ENCODE measurements at places on chromosomes 4 and X.

- no peak for DNase-seq
Observed at GRCh38 chr4:165477799-165478198, 99.0 kb downstream of the CPE start.

- no peak for DNase-seq
Observed at GRCh38 chrX:106742805-106743204, 16.3 kb downstream of the RNF128 start.

- peak; percentile 87 for DNase-seq
Observed at GRCh38 chr4:155722816-155723499, 35.9 kb upstream of the GUCY1B1 start.

GRCh38 chr4:6420972-6421371 lies 51.4 kb downstream of the PPP2R2C start:
- no peak for DNase-seq

GRCh38 chr4:56198265-56198664 lies 189.0 kb downstream of the AASDH start:
- DNase-seq = no peak

DNA sequence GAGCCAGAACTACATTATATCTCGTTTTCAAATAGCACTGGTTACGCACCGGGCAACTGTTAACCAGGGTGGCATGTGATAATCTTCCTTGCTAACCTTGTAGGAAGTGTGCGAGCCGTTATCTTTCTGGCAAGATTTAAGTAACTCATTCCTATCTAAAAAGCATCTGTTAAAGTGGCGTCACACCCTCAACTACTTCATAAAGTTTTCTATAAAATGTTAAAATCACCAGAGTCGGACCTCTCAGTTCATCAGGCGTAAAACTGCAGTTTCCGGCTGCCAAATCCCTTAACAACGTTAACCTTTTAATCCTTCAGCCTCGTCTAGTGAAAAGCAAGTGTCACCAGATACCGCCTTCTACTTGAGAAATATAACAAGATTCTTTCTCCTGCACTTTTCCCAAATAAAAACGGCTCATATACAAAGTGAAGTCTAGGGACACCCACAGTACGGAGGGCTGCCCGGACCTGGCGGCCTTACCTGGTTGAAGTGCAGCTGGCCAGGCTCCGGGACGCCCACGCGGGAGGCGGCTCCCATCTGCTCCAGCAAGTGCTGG lies 1.2 kb downstream of the SLC39A8 start:
- DNase-seq = no peak

- DNase-seq = no peak
Observed at GRCh38 chr4:13515268-13515667, 29.0 kb downstream of the NKX3-2 start.

DNA sequence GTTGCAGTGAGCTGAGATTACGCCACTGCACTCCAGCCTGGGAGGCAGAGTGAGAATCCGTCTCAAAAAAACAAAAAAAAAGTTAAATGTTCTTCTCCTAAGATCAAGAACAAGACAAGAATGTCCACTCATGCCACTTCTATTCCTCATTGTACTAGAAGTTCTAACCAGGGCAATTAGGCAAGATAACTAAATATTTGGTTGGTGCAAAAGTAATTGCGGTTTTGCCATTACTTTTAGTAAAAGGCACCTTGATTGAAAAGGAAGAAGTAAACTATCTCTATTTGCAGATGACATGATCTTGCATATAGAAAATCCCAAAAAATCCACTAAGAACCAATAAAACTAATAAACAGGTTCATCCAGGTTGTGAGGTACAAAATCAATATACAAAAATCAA lies 24.0 kb upstream of the SLC7A3 start:
- DNase-seq = no peak

DNA sequence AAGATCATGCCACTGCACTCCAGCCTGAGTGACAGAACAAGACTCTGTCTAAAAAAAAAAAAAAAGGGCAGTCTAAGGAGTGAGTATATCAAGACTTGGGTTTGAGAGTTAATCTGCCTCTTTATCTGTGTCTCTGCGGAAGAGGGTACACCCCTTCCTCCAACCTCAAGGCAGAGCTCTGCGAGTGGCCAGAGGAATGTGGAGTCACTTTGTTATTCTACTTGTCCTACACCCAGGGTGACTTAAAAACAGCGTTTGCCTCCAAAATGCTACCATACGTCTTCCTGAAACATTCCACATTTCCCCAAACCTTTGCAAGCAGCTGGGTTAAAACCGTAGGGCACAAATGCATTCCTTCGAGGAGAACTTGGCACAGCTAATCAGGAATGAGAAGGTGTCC lies 199.9 kb downstream of the SHOX start:
- no peak for DNase-seq

DNA sequence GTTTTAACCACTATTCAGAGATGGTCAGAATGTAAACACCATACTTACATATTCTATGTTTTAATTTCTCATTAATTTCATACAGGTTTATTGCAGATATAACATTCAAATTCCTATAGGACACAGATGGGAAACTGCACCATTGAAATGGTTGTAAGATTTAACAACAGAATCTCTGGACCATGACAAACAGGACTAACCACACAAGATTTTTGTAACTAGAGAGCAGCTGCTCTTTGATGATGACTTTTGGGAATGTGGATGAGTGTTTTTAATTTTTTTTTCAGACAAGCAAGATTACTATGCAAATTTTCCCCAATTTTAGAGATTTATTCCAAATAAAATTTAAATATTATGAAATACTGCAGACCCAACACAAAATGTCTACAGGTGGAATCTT lies 610.2 kb downstream of the PCDH18 start:
- DNase-seq = no peak

- no peak for DNase-seq
Observed at GRCh38 chrX:39900777-39901170, 197.0 kb downstream of the BCOR start.

DNA sequence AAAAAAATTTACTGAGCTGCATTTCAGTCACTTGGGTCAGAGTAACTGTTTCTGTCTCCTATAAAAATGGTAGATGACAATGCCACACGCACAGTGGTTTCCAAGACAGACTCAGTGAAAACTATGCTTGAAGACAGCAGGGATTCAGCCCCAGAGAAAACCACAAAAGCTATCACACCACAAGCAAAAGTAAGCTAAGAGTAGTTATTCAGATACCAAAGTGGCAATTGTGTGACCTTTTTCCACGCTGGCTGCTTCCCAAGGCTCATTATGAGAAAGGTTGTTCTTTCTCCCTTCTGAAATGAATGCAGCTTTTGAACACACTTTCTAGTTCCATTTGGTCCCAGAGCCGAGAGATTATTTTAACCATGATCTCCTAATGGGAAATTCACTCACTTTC lies 46.4 kb upstream of the GPM6B start:
- no peak for DNase-seq

- peak; percentile 13 for DNase-seq
Observed at GRCh38 chrX:139739138-139739537, 31.2 kb upstream of the MCF2 start.

GRCh38 chrX:138711399-138712347 lies at the start of gene FGF13:
Gene FGF13 (minus strand): TSS chrX:138711717. CDS start chrX:138711003, 714 bp downstream.
- peak; percentile 3 for DNase-seq

DNA sequence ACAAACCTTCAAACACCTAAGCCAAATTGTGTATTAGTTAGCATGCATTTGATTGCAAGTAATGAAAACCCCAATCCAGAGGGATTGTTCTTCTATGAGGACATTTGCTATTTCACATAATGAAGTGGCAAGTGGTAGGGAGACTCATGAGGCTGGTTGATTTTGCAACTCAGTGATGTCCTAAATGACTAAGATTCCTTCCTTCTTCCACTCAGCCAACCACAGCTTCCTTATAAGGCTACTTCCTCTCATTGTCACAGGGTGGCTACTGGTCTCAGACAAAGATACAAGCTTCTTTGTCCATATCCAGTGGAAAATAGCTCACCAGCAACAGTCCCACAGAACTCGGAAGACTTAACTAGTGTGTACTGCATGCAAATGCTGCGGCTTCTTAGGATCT lies 5.3 kb upstream of the OTC start:
- peak; percentile 64 for DNase-seq

DNA sequence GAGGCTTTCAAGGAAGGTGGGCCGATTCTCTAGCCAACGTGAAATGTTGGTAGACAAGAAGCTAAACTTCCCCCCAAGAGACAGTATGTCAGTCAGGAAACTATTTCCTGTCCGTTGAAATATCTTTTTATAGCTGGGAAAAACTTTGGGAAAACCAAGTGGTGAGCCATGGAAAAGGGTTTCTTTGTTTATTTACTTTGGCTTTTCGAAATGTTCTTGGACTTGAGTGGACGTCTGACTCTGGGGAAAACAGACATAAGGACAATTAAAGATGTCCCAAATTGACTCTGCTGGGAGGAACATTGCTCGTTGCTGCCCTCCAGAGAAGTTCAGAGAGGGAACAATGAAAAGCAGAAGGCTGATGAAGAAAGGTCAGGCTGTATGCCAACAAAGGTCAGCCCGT lies 295.4 kb downstream of the RAPGEF2 start:
- DNase-seq = peak; percentile 47

DNA sequence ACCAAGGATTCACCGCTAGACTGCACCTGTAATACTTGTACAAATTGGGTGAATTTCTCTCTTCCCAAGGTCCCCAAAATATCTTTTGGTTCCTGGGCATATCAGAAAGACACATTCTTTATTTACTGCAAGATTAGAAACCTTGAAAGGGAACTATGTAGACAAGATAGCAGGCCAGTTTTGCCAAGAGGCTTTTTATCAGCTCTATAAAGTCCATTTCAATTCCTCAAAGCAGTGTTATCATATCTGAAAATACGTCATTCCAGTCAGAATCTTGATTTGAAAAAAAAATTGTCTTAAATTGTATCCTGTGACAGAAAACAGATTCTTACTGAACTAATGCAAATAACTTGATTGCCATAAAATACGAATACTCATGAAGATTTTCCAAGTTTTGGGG lies 37.0 kb upstream of the NSG1 start:
- DNase-seq = no peak

DNA sequence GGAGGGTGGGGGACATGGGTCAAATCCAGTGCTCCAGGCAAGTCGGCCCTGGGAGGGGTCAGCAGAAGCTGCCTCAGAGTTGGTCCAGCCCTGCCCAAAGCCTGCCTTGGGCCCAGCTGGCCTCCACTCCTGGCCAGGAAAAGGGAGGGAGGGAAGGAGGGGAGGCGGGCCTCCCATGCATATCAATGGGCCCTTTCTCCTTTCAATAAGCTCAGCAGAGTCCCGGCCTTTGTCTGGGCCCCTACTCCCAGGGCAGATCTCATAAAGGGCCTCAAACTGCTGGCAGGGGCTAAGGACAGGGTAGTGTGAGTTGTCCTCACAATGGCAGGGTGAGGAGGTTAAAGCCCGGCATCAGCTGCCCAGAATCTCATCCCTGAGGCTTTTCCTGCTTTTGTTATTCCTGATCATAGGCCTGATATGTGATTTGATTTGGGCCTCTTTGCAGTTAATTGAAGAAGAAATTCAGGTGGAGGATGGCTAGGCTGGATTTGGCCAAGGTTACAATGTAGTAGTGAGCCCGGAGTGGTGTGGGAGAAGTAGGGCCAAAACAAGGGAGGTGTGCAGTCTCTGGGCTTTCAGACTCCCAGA lies 121.1 kb upstream of the ATP6AP2 start:
- DNase-seq = no peak

GRCh38 chr4:143700416-143701352 lies at the start of gene FREM3:
Gene FREM3 (minus strand): TSS chr4:143700675. CDS start chr4:143700675, 0 bp downstream.
- no peak for DNase-seq

DNA sequence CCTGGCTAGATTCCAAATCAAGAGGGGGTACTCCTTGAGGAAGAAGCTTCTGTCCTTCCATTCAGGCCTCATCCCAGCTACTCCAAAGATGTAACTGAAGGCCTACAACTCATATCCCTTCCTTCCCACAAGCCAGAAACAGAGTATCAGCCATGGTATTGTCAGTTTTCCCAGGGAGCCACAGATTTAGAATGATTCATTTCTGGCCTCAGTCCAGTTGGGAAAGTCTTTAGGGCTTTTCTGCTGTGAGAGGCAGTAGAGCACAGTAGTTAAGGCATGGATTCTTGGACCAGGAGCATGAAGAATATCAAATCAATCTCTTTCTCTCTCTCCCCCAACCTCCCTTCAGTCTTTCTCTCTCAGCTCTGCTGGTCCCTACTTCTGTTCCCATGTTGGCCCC lies 505.0 kb downstream of the BCOR start:
- DNase-seq = peak; percentile 64

- DNase-seq = peak; percentile 19
Observed at GRCh38 chr4:54439831-54440243, 210.7 kb downstream of the PDGFRA start.

- DNase-seq = peak; percentile 47
Observed at GRCh38 chrX:40496728-40497127, 84.0 kb upstream of the ATP6AP2 start.

- peak; percentile 80 for DNase-seq
Observed at GRCh38 chr4:145289403-145290076, 109.2 kb upstream of the OTUD4 start.

- no peak for DNase-seq
Observed at GRCh38 chr4:119504616-119505015, 124.0 kb downstream of the PDE5A start.

DNA sequence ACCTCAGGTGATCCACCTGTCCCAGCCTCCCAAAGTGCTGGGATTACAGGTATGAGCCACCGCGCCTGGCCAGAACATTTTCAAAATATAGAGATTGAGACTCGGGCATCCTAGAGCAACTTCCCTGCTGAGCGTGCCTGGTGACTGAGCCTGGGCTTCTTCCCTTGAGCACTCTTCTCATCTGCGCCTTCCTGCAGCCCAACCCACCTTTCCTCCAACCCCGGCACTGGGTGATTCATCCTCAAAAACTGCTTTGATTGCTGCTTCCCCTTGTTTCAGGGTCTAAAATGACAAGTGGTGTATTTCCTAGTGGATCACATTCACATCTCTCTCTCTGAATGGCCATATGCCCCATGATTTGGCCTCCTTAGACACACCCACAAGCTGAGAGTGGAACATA lies 37.8 kb downstream of the PHKA2 start:
- peak; percentile 13 for DNase-seq

- no peak for DNase-seq
Observed at GRCh38 chrX:64152857-64153256, 52.7 kb downstream of the AMER1 start.

GRCh38 chr4:124970011-124970410 lies 257.5 kb upstream of the ANKRD50 start:
- peak; percentile 81 for DNase-seq

DNA sequence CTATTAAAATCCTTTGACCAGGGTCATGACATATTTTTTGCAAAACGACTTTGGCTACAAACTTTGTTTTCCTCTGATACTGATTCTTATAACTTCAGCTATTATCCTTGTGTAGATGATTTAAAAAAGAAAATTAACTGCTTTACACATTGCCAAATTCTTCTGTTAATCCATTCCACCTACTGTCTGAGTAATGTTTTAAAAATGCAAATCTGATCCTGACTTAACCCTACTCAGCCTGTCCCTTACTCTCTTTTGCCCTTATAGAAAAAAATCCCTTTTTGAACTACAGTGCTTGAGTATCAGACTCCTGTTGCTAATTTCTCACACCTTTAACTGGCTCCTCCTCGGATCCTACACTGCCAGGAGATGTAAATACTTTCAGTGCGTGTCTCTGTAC lies 723.1 kb downstream of the ADGRL3 start:
- no peak for DNase-seq

- no peak for DNase-seq
Observed at GRCh38 chr4:64251781-64252180, 157.5 kb downstream of the TECRL start.
